Omental fat pad (tissue), 4 donors: ENCODE measurements at places on chromosomes 5 and 9.

DNA sequence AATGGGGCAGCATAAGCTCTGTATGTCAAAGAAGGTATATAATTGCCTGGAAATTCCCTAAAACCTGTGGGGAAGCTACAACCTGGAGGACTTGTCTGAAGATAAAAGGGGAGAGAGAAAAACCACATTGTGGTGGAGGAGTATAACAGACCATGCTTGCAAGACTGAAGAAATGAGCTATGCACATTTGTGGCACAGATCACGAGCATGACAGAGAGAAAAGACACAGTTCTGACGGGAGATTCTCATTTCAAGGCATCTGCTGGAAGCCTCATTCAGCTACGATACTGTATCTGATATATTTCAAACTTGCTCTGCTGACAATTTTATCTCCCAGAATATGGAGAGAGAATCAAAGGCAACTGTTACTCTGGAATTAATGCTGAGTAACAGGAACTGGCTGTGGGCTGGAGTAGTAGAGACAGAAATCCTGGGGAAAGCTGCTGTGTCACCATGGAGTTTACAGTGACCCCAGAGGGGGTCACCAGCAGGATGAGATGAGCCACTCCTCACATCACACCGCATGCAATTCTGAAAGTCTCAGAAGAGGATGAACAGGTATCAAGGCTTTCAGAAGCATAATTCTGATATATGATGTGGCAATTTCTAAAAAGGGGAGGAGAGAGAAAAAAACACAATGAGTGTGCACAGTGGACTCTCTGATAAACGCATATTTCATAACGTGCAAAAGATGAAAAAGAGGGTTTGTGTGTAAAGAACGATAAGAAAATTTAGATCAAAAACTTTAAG, 528.8 kb downstream of the IRX1 start:
- DNase-seq = no peak

DNA sequence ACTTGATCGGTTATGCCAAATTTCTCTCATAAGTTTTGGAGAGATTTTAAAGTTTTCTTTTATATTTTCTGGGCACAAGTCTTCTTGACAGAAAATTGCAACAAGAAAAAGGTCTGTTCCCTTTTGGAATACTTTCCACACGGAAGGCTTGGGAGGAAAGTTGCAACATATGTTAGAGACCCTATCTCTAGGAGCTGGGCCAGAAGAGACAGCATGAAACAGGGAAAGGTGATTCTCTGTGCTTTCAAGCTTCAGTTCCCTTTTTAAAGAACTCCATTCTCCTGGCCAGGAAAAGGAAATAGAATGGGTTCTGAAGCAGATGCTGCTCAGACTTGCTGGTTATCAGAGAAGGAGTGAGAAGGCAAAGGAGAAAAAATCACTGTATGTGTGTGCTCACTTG, 368.3 kb downstream of the SPATA31D1 start:
- DNase-seq = no peak

GRCh38 chr9:28056006-28056405, 482.7 kb upstream of the C9orf72 start:
- no peak for DNase-seq

GRCh38 chr9:123391233-123391632, 35.2 kb downstream of the CRB2 start:
- DNase-seq = no peak

GRCh38 chr5:168608821-168609220, 29.7 kb upstream of the PANK3 start:
- no peak for DNase-seq

DNA sequence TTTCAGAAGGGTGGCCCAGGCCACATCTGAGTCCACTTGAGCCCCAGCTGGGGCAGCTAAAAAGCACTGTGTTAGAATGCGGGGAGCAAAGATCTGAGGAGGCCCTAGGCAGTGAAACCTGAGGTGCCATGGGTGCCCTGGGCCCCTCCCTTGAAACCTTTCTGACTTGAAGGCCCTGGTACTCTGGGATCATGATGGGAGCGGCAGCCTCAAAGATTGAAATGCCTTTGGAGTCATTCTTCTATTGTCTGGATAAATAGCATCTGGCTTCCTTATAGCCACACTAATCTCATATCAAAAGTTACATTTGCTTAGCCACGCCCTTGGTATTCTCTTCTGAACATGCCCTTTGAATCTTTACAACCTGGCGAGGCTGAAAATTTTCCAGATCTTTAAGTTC, 7.7 kb upstream of the SEMA5A start:
- no peak for DNase-seq

GRCh38 chr5:112418659-112419163, 366 bp downstream of the EPB41L4A start:
- no peak for DNase-seq

- DNase-seq = no peak
Observed at GRCh38 chr5:180467028-180467975, 26.9 kb upstream of the CNOT6 start.

GRCh38 chr9:125513668-125514413, 193.2 kb downstream of the MAPKAP1 start:
- no peak for DNase-seq

- DNase-seq = no peak
Observed at GRCh38 chr5:109923205-109923604, 233.5 kb downstream of the MAN2A1 start.

GRCh38 chr5:92749943-92750342, 831.1 kb downstream of the NR2F1-AS1 start:
- DNase-seq = no peak

- no peak for DNase-seq
Observed at GRCh38 chr9:124306098-124306735, 48.5 kb downstream of the NEK6 start.
